ENCODE measurements at places on chromosomes 13 and 19.

GRCh38 chr19:47652285-47652684 is 43.4 kb downstream of the BICRA start:
- DNase-seq: no peak

- DNase-seq: no peak
These were observed 924.0 kb downstream of the EFNB2 start for GRCh38 chr13:105611424-105611823.

GRCh38 chr13:72255908-72256307 is 388.9 kb upstream of the DACH1 start:
- DNase-seq: peak; percentile 32

DNA sequence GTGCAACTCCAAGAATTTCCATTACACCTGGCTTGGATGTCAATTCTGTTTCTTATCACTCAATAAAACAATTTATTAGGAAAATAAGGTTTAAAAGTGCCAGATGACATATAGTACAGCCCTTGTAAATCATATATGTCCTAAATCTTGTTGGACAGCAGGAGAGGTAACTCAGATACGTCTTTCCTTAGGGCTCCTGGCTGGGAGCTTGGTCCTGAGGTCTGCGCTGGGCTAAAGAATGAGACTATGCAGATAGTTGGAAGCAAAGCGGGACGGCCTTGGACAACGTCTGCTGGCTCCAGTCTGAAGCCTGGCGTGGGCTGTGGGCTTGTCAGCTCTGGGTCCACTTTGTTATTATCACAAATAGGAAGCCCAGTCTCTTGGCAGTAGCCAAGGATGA is 377.0 kb downstream of the DLEU7 start:
- no peak for DNase-seq

- no peak for DNase-seq
These were observed 60.2 kb upstream of the UQCRFS1 start for GRCh38 chr19:29273000-29273640.

DNA sequence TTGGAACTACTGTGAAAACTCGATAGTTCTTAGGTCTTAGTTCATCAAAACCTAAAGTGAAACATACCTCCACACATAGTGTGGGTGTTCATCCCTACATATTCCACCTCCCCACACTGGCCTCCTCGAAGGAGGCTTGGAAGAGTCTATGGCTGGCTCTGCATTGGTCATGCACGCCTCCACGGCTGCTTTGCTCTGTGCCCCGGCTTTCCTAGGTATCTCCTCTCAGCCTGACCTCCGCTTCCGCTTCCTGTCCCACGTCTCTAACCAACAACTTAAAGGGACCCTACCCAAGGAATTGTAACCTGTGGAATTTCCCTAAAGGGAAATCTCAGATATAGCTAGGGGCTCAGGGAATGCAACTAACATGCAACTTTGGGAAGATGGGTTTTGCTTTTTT is 79.7 kb upstream of the MBNL2 start:
- DNase-seq: peak; percentile 84

GRCh38 chr13:111973605-111974340 is 93.2 kb upstream of the SOX1 start:
- peak; percentile 43 for DNase-seq

DNA sequence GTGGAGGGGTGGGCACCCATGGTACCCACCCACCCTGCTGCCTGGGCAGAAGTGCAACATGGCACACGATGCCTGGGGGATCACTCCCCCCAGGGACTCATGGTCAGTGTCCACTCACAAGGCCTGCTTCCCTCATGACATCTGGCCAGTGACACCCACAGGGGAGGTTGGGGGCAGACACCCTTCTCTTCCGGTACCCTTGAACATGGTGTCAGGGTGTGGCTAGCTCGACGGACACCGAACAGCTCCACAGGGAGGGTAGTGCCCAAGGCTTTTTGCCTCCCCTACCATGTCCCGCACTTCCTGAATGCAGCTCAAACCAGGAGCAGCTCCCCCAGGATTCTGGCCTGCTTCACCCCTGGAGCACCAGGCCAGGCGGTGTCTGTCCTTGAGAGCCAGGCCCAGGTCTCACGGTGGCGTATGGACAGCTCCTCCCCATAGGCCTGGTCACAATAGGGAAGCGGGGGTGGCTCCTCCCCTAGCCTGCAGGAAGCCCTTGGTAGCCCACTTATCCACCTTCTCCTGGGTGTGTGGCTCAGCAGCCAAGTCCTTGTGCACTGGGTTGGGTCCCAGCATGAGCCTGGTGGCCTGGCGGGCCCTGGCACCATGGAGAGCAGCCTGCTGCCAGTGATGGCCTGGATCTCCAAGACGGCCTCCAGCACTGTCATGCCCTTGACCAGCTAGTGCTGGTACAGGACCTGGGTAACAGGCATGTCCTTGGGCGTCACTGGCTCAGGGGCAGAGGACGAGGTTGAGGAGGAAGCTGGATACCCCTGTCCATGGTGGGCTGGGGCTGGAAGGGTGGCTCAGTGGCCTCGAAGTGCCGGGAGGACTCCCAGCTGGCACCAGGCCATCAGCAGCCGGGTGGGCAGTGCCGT is 7.8 kb downstream of the ACP4 start:
- DNase-seq: no peak

GRCh38 chr19:29131456-29131855 is 81.5 kb downstream of the UQCRFS1 start:
- DNase-seq: no peak

DNA sequence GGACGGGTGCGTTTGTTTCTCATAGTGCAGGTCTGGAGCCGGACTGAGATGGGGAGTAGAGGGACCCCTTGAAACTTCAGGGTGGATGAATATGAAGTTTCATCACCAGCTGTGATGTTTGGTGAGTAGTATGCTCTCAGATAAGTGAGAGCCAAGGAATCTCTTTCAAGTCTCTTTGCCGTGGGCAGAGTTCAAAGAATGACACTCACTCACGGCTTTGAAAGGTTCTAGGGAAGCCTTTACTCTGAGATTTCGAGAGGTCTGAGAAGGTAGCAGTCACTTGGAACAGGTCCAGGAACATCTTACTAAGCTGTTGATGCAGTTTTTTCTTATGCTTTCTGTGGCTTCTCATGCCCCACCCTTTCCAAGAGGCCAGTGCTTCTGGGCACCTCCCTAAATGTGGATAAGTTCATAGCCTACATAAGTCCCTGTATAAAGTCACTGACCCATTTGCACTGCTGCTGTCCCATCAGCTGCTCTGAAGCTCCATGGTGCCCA is at the start of gene IGFL2:
Gene IGFL2 (plus strand): TSS at position 448 of the 498 bp plus-strand sequence. CDS start 41 bp downstream, at position 489.
- DNase-seq: no peak

DNA sequence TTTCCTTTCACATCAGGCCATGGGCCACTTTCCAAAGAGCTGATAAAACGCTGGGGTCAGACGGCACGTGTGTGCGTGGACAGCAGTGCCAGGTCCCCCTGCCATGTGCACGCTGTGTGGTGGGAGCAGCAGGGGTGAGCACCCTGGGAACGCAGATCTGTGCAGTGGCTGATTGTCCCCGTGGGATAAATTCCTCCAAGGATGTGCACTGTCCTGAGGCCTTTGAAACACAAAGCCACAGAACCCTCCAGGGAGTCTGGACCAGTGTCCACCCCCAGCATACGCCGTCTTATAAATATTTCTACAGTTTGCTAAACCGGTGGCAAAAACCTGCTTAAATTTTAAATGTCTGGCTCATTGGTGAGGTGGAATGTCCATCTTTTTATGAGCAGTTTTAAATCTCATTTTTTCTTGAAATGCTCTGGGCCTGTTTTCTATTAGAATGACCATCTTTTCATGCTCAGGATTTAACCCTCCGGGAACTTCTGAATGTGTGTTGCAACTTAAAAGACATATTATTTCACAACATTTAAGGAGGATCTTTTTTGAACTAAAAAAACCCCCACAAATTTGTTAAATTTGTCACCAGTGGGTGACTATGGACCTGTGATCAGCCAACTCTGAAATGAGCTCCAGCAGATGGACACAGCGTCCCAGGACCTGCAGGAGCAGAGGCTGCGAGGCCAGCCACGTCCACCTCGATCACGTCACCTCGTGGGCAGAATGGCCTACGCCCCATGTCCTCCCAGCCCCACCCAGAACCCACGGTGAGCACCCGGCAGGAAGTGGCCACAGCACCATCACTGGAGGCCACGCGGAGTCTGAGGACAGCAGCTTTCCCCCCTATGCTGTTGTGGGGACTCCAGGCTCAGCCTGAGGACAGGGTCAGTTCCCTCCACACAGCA is 68.6 kb downstream of the RASA3 start:
- DNase-seq: no peak

DNA sequence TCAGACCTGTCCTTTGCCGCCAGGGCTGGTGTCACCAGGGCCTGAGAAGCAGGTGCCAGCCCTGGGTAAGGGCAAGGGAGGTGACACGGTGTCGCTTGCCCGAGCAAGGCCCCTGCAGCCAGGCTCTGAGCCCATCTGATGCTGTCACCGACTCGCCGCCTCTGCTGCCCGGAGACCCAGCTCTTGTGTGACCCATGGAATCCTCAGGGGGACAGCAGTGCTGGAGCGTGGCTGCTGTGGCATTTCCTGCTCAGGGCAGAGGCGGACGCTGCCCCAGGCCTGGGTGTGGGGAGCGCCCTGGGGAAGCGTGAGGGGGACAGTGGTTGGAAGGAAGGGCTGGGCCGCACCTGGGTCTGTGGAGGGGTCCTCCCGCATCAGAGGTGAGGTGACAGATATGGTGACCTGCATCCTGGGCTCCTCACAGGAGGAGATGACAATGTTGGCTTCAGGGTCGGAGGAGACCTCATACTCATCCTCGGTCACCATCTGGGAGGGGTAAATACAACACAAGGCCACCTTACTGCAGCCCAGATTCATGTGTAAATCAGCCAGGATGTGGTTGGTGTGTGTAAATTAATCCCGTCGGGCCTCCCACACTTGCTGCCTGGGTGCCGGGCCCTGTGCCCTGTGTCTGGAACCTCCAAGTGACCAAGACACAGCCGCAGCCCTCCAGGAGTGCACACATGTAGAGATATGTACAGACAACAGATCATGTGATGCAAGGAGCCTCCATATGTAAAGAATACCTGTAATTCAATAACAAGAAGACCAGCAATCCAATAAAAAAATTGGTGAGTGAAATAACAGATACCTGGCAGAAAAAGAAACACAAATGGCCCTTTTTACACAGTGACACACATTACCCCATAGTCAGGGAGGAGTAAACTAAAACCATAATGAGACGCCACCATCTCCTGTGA is 27.6 kb upstream of the MATK start:
- DNase-seq: no peak

DNA sequence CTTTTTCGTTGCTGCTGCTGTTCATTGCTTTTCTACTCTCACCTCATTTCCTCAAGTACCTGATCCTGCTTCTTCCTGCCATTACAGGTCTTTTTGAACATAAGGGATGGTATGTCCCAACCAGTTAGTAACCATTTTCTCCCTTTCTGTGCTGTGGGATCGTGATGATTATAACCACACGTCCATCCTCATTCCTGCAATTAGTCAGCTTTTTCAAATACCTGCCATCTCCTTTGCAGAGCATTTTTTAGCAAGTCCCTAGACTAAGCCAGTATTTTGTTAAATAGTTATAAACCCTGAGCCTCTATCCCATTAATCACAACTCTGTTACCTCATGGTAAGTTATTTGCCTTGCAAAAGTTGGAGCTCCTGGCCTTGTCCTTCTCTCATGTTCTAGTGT is 109.2 kb downstream of the FNDC3A start:
- DNase-seq: no peak

- no peak for DNase-seq
These were observed 2.1 kb downstream of the DNAJB1 start for GRCh38 chr19:14516048-14516534.

DNA sequence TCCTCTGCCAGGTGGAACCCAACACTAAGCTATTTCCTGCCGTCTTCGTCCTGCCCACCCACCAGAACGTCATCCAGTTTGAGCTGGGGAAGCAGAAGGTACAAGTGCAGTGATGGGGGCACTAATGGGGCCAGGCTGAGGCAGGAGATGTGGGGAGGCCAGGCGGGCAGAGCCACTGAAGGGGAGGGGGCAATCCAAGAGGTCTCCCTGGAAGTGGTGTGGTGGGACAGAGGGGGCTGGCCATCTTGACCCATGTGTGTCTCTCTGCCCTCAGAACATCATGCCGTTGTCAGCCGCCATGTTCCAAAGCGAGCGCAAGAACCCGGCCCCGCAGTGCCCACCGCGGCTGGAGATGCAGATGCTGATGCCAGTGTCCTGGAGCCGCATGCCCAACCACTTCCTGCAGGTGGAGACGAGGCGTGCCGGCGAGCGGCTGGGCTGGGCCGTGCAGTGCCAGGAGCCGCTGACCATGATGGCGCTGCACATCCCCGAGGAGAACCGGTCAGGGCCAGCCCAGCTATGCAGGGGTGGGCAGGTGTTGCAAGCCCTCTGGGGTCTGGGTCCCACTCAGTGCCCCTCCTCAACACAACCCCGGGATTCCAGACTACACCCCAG is 49.6 kb downstream of the RYR1 start:
- DNase-seq: no peak

GRCh38 chr13:103315711-103316110 is 249.5 kb upstream of the SLC10A2 start:
- DNase-seq: no peak

GRCh38 chr19:16124953-16125352 is 13.3 kb downstream of the RAB8A start:
- no peak for DNase-seq

- DNase-seq: peak; percentile 90
These were observed at the start of gene WDR87 for GRCh38 chr19:37905946-37906868. Gene WDR87, minus strand, starts transcription at chr19:37906594. Its CDS starts 8,355 bp downstream, at chr19:37898239.

GRCh38 chr13:109963960-109964563 is 177.7 kb upstream of the IRS2 start:
- no peak for DNase-seq

DNA sequence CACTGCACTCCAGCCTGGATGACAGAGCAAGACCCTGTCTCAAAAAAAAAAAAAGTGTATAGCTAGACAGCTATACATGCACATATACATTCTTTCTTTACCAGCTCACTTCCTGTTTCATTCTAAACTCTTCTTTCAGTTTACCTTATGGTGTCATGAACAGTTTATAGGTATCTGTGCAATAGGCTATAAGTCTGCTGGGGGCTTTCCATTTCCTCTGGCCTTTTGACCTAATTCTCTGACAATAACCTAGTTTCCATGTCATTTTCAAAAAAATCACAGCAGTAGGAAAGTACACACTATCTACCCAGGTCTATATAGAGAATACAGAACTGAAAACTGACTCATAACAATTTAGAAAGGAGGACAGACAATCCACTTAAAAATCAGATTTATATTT is 24.4 kb upstream of the URAD start:
- no peak for DNase-seq

DNA sequence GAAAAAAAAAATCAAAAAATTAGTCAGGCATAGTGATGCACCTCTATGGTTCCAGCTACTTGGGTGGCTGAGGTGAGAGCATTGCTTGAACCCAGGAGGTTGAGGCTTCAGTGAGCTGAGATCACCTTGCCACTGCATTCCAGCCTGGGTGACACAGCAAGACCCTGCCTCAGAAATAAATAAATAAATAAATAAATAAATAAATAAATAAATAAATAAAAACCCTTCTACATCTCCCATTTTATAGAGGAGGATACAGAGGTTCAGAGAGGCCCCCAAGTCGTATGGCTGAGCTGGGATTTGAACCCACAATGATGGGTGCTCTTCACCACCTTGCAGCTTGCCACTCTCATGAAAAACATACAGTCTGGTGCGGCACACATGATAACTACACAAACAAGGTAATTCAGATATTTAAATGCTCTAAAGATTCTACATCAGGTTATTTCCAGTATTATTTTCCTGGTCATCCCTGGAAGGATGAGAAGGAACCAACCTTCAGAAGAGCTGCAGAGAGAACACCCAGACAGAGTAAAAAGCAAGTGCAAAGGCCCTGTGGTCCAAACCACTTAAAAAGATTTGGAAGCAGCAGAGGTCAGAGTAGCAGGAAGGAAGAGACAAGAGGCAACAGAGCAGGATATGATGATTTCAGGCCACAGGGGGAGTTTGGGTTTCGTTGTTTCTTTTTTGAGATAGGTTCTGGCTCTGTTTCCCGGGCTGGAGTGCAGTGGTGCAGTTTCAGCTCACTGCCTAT is 29.2 kb upstream of the OR1M1 start:
- no peak for DNase-seq
